ENCODE measurements at places on chromosomes 6 and 20.

- no peak for DNase-seq
Measured at GRCh38 chr6:27584326-27584725, 111.4 kb upstream of the ZNF184 start.

GRCh38 chr20:4190792-4191519 lies 175.6 kb upstream of the RNF24 start:
- DNase-seq: no peak

DNA sequence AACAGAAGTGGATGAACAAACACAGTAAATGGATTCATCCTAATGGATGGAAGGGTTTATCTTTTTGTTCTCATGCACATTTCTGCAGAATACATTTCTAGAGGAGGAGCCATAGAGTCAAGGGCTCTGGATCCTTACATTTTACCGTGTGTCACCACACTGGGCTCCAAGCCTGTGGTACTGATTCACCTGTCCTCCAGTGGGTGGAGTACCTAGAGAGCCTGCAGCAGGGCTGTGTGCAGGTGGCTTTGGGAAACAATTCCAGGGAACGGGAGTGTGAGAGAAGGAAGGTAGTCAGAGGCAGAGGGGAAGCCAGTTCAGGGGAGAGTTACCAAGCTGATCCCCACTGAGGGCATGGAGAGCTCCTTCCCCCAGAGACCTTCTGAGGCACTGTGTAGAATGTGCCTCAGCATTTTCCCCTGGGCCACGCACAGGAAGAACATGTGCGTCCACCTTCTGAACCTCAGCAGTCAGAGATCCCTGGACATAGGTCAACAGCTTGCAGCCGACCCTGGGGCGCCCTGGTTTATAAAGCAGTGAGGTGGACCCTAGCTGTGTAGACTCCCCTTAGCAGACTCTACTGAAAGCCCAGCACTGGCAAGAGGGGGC lies 85.3 kb upstream of the SLC22A23 start:
- no peak for DNase-seq

- DNase-seq: no peak
Measured at GRCh38 chr6:157604816-157605215, 218.2 kb upstream of the SNX9 start.

DNA sequence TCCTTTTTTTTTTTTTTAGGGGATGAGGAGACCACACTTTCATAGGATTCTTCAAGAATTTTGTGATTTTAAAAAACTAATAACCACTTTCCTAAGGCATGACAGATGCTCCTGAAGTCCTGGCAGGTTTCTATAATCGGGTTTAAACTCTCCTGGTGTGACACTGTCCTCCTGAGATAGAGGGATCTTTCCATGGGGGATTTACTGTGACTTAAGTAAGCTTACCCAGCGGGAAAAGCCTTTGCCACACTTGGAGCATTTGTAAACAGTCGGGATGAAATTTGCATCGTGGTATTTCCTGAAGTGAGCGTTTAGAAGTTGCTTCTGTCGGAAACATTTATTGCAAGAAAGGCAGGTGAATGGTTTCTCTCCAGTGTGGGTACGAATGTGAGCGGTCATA lies 16.6 kb downstream of the CTCFL start:
- no peak for DNase-seq

DNA sequence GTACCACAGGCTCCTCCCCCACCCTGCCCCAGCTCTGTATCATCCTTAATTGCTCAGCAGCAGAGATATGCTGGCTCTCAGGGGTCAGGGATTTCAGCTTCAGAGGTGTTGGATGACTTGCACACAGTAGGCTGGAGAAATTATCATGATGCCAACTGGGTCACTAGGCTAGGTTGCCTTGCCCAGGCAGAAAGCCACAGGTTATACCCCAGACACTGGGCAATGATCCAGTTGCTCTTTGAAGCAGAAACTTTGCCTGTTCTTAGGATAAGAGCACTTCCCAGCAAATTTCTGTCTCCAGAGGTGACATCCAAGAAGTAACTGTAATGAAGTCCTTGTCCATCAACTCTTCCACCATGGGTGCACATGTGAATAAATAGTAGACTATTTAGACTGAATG lies 38.3 kb upstream of the SCML4 start:
- no peak for DNase-seq

DNA sequence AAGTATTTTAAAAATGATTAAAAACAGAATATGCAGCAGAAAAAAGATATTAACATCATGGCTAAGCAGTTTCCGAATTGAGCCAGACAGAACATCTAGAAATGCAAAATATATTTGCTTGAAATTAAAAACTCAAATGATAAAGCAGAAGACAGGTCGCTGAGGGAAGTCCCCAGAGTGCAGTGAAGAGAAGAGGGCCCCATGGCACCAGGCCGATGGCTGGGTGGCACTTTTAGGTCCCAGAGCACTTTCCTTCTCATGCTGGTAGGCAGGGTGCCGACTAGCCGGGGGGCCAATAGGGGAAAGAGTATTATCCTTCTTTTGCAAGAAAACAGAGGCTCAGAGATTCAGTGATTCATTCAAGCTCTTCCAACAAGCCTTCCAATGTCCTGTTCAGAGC lies 58.9 kb downstream of the MYH7B start:
- no peak for DNase-seq

DNA sequence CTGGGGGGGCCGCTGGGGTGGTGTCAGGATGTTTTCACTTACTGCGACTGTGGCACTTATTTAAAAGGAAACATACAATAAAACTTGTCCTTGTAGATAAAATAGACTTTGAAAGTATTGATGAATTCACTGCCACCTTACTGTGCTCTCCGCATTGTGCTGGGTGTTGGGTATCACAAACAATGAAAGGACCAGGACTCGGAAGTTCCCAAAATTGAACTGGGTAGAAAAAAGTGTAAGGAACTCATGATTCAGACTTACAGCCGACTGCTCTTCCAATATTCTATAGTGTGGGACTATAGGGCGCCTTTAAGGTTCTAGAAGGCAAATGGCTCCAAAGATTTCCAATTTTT lies 32.1 kb upstream of the ID4 start:
- no peak for DNase-seq

DNA sequence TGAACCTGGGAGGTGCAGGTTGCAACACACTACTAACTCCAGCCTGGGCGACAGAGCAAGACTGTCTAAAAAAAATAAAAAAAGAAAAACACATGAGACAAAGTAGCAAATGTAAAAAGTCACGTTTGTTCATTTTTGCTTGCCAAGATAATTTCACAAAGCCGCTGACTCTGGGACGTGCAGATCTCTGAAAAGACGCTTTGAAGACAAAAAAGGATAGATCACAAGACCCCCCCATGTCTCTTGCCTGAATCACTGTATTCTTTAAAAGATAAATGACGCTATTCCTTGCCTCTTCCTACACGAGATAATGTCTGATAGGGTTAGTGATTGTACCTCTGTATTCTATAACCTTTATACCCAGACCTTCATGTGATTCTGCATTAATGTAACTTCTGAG lies 23.3 kb upstream of the STXBP5 start:
- DNase-seq: no peak

DNA sequence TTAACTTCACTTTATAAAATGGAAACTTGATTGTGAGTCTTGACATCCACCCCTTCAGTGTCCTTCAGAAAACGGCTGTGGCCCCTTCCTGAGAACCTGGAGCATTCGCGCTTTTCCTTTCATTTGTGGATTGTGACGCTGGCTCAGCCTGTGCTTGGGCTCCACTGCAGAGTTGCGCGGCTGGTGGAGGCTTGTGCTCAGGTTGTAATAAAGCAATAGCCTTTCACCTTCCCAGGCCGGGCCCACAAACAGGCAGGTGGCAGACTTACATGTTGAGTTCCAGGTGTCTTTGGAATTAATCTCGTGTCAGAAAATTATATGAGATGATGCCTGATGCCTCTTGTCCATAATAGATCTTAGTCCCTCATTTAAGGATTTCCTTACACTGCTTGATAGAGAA lies 199.9 kb downstream of the CDH4 start:
- no peak for DNase-seq

DNA sequence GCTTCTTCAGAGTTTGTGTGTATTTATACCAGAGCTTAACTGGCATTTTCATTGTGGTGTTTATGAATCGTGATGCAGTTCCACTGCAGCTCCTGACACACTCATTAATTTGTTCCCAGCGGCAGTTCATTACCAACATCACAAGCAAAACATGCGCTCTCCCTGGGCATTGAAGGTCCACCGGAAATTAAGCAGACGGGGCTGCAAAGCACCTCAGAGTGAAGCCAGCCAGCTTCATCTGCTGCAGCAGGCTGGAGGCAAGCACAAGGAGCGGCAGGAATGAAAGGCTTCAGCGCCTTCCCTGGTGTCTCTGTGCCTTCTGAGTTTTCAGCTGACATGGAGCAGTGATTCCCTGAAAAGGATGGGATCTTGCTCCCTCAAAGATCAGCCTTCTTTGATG lies 246.0 kb upstream of the SPTLC3 start:
- no peak for DNase-seq

DNA sequence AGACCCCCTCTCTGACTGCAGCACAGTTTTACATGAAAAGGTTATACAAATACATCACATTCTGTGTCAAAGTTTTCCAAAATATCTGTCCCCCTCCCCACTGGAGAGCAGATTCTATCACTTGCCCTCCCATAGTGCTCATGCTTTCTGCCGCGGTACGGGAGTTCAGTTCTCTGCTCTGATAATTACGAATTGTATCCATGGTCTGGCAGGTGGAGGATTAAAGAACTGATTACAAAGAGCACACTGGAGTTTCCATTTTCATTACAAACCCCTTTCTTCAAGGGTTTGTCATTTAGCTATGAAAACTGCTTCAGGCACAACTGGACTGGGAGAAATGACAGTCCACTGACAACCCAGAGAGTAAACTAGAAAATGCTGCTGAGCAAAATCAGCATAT lies 166.0 kb downstream of the PDSS2 start:
- DNase-seq: no peak

GRCh38 chr20:584161-584970 lies 25.7 kb downstream of the TCF15 start:
- DNase-seq: no peak

GRCh38 chr6:131920656-131921055 lies 30.5 kb downstream of the CCN2 start:
- DNase-seq: no peak

- no peak for DNase-seq
Measured at GRCh38 chr6:134070271-134070670, 17.8 kb upstream of the SLC2A12 start.

- no peak for DNase-seq
Measured at GRCh38 chr6:103798166-103798565, 1061.6 kb downstream of the HACE1 start.

GRCh38 chr6:34909320-34909883 lies 20.3 kb downstream of the ANKS1A start:
- no peak for DNase-seq

DNA sequence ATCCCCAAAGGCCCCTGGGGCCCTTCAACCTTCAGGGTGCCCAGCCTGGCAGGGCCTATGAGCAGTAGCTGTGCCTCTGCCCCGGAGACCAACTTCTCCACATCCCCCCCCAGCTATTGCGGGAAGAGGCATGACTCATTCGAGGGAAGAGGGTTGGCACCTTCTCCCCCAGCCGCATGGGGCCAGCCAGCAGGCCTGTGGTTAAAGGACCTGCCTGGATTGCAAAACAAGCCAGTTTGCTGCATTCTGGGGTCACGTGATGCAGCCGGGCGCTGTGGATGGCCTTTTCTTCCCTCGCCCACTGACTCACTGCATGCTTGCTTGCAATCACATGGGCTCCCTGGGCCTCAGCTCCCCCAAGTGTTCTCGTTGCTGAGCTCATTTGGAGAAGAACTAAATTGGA lies 182.5 kb downstream of the MAFB start:
- DNase-seq: no peak

GRCh38 chr6:147222160-147222838 lies 18.1 kb downstream of the STXBP5 start:
- DNase-seq: no peak

DNA sequence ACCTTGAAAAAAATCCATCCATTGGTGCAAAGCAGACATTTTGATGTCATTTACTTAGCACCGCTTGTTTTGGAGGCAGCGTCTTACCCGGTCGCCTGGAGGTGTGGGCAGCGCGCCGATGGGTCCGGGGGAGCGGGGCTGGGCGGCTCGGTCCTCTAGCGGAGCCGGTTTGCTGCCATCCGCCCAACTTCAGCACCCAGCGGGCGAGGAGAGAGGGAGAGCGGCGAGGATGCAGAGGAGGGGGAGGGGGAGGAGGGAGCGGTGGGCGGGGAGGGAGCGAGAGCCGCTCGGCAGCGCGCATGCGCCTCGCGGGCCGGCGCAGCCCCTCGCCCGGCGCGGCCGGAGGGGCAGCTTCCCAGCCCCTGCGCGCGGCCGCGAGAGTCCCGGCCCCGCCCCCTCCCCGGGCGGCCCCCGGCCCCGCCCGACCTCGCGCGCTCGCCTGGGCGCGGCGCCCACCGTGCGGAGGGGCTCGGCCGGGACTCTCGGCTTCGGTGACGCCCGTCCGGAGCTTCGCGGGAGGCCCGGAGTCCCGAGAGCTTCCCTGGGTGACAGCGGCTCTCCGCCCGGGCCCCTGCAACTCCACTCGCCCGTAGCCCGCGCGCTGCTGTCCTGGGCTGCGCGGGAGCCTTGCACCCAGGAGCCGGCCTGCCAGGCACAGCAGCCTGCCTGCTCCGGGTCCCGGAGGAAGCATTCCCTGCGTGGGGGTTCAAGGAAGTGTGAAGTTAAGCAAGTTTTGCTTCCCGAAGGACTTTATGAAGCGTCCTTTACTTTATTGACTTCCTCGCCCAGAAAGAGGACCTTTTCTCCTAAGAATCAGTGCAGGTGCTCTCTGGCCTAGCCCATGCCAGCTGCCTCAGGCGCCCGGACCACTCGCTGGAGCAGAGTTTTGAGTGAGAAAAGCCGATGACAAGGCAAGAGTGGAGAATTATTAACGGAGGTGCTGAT lies at the start of gene RGS17:
Gene RGS17, minus strand, starts transcription at position 246 of the 945 bp plus-strand sequence. CDS start 87,264 bp downstream, outside the sequence.
- no peak for DNase-seq

GRCh38 chr6:109372130-109372529 lies 10.1 kb downstream of the CD164 start:
- no peak for DNase-seq

GRCh38 chr6:11318835-11319813 lies 86.7 kb upstream of the NEDD9 start:
- DNase-seq: no peak

GRCh38 chr6:140541288-140541687 lies 1166.8 kb upstream of the CITED2 start:
- no peak for DNase-seq
